ENCODE measurements at places on chromosomes 3 and 15.
A peak's percentile ranks its signal among the peaks of the same experiment; 100 is the strongest.

GRCh38 chr3:156837115-156837514 lies 11.0 kb downstream of the LEKR1 start:
- no peak for DNase-seq

GRCh38 chr15:29476503-29477080 lies 207.0 kb upstream of the NSMCE3 start:
- no peak for DNase-seq

DNA sequence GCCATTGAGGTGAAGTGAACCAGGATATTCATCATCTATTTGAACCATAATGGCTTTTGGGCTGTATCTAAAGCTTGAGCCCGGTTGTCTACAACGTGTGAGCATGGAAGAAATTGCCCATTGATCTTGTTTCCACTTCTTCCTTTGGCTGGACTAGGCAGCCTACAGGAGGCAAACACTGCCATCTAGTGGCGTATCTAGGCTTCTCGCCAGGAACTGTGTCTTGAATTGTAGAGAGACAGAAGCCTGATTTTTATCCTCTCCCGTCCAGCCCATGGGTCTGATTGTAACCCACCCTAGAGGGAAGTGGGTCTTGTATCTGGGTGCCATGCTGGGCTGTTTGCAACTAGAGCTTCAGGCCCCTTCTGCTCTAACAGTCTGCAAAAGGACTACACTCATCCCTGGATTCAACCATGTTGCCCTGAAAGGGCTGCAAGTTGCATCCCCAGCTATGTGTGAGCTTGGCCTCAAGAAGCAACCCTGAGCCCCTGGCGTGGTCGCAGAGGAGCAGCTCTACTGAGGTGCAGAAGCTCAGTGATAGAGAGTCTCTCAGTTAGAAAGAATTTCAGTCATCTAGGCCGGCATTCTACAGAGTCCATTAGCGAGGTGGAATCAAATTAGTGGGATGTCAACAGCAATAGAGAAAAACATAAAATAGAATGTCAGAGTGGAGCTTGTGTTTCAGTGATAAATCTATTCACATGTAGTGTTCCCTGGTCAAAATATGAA lies 170.2 kb upstream of the UMPS start:
- DNase-seq: peak; percentile 72

GRCh38 chr3:143445118-143445517 lies 325.5 kb downstream of the CHST2 start:
- no peak for DNase-seq

DNA sequence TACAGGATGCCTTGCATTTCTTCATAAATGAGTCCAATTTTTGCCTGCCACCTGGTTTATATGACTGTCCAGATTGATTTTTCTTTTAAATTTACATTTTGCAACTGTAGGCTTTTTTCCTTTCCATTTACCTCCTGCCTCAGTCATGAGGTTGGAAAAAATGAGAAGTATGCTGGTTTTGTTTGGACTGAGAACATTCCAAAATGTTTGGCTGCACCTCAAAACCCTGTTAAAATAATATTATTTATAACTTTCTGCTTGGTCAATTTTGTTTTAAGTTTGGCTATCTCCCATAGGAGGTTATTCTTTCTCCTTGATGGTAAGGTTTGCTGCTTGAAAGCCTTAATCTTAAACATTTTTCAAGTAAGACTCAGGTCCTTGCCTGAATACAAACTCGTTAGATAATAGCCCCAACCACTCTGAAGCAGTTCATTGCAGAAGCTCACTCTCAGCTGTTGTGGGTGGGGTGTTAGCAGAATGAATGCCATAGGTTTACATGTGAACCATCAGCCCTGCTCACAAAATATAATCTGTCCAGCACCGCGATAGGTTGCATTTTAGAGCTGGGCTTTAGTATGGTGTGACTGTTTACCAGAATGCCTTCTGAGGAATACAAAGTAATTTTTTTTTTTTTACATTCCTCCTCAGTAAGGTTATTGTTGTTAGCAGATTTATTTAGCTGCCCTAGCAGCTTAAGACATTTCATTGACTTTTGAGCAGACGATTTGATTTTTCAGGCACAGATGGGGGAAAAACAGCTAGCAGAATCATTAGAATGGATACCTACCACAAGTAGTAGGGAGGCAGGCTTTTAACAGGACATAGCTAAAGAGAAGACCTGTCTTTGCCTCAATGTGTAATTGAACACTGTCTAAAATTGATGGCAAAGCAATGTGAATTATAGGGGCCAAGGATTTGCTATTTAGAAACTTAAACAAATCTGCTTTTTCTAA lies 630.8 kb upstream of the KCNMB2 start:
- DNase-seq: no peak

DNA sequence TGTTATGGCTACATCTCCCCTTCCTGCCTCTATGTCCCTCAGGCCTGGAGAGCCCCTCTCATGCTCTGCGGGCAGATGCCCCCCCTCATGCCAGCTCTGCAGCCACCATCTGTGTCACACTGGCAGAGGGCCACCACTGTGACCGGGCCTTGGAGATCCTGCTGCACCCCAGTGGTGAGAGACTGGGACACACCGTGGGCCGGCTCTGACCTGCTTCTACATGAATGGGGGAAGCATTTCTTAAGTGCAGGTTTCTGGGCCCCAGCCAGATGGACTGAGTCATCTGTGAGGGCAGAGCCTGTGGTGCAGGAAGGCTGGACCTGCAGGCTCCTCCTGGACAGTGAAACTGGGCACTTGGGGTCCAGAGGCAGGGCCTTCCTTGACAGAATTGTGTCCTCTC lies 4.8 kb downstream of the VWA5B2 start:
- DNase-seq: no peak

GRCh38 chr15:71254491-71254890 lies 139.2 kb downstream of the THSD4 start:
- no peak for DNase-seq

DNA sequence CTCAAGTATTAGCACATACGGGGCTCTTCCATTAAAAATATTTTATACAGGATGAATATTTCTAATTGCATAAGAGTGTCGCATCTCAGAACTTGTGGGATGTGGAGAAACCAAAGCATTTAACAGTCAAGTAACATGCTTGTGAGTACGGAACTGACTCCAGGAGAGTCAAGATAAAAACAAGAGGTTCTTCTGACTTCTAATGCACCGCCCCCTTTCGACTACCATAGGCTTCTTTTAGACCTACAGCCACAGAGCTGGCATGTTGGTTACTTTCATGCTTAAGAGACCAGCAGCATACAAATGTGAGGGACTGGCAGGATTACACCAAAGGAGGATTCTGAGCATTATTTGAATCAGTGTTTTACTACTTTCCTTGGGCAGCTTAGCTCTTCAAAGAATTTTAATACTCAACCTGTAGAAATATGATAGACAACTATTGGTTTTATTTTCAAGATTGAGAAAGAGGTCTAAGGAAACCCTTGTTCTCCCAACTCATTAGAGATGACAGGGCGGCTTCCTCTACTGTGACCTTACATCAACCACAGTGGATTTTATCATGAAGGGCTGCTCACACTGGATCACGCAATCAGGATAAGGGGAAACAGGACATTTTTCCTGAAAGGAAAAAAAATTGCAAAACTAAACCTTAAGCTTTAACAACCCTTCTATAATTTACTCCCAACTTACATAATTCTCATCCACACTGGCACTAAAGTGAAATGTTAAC lies 14.0 kb downstream of the ETV5 start:
- DNase-seq: no peak

- DNase-seq: no peak
Observed at GRCh38 chr3:55160241-55160983, 232.6 kb upstream of the LRTM1 start.

Data from stimulated activated CD4-positive, alpha-beta T cell treated with anti-CD3 and anti-CD28 coated beads, Interleukin-15, amount 100 ng/mL, for 24 hours (primary cell).